A549 (cell line): ENCODE measurements at places on chromosomes 16 and 17.

GRCh38 chr17:14784997-14785696, 480.0 kb downstream of the PMP22 start:
- DNase-seq = no peak

DNA sequence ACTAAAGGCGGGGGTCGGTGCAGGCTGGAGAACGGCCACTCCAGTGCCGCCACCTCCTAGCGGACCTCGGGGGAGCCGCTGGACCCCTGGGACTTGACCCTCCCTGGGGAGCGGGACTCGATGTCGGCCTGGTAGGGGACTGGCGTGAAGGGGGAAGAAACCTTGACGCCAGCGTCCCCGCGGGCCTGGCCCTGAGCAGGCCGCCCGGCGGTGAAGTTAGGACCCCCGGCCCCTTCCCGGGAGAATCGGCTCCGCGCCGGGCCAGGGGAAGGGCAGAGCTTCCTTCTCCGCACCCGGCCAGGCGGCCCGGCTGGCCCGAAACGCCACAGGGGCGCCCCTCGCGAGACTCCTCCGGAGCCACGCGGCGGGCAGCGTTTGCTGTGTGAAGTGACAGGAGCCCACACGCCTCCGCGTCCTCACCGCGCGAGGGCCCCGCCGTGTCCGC, 389 bp downstream of the DUS1L start:
- peak; percentile 66 for DNase-seq

GRCh38 chr17:35555691-35556090, 4.9 kb downstream of the SLFN14 start:
- DNase-seq = no peak

DNA sequence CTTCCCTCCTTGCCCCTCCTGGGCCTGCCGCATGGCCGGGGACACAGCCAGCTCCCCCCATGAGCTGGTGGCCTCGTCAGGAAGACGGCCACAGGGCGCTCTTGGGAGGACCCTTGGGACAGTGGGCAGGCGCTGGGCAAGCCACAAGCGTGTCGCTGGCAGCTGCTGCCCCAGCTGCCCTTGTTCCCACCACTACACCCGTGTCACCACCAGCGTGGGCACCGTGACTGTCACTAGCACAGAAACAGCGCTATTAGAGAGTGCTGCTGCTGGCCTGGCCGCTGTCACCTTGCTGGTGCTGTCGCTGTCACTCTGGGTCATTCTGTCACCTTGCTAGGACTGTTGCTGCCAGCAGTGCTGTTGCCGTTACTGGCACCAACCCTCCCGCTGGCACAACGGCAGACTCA, 47.2 kb downstream of the ZFPM1 start:
- no peak for DNase-seq

DNA sequence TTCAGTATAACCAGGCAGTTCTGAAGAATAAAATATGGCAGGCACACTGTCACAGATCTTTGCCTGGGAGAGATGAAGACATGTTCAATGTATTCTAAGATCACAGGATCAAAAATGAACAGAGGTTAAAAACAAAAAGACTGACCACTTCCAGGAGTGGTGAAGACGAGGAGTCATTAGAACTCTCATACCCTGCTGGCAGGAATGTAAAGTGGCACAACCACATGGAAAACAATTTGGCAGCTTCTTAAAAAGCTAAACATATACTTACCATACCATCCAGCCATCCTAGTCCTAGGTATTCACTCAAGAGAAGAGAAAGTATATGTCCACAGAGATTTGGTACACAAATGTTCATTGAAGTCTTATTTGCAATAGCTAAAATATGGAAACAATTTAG, 406.3 kb downstream of the NPIPA8 start:
- DNase-seq = no peak

- peak; percentile 45 for DNase-seq
These were observed 129.4 kb downstream of the TANGO6 start for GRCh38 chr16:68972720-68973119.

GRCh38 chr16:50066482-50067289, 916 bp downstream of the HEATR3 start:
- DNase-seq = no peak

GRCh38 chr17:40623419-40624210, 24.0 kb downstream of the SMARCE1 start:
- no peak for DNase-seq

DNA sequence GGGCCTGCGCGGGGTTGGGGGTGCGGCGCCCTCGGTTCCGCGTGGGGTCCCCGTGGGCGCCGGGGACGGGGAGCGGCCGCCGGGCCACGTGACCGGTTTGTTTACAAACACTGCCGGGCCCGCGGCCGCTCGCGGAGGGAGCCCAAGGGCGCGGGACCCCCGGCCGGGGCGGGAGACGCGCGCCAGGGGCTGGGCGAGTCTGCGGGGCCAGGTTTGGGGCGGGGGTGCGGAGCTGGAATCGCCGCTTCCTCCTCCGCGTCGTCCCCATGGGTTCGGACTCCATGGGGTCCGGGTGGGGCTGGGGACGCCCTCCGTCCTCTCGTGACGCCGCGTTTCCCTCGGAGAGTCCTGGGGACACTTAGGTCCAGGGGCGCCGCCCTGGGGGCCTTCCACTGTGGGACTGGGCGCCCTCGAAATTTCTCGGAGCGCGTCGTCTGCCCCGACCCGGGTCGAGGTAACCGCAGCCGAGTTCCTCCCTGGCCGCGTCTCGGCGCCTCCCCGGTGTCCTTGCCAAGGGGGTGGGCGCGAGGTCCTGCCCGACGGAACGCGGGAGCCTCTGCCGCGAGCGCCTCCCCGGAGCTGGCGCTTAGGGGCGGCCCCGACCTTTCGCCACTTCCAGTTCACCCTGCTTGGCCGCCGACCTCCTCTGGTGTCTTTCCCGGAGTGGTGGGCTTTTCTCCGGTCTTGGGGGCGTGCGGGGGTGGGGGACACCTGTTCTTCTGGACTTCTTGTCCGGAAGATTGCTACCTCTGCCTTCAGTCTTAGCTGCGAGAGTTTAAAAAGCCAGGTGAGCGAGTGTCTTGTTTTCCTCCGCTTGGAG, 684 bp downstream of the YPEL2 start:
- DNase-seq = no peak
